ENCODE measurements at places on chromosomes 11 and 22. TPM values are rescaled to one million over a fixed set of nuclear protein-coding genes. Genes with fewer than 3 reads are reported as not detected.

DNA sequence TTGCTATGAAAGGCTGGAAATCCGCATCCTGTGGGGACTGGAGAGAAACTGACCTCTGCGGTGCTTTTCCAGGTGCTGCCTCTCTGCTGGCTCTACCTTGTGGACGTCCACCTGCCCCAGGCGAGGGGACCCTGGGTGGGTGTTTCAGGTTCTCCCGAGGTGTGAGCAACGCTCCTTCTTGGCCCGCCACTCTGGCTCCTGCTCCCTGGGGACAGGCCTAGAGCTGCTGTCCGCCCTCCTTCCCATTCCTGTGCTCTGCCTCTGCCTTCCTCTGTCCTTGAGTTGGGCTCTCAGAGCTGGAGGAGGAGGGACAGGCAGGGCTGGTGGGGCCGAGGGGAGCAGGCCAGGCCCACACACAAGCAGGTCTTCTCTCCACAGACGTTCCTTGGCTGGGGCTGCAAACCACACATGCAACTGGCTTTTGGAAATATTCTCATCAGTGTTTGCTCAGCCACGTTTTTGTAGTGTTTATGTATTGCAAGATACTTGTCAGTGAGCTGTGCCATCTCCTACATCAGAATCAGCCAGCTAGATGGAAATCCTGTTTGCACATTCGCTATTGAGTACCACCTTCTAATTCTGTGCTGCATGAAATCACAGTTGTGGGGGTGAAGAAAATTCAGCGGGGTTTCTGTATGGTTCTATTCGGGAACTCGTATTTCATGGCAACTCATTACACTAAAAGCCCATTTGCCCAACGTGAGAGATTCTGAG lies 1115.0 kb downstream of the BRD1 start:
- H3K4me3 ChIP-seq: no peak overlapping the region
- peaks cover 6% of the 10 kb centered on the region for H3K27me3 ChIP-seq
- DNase-seq: no peak
- H3K27ac ChIP-seq: no peak overlapping the region

GRCh38 chr22:46028106-46028991 lies 51.4 kb upstream of the WNT7B start:
- H3K27ac ChIP-seq: no peak overlapping the region
- H3K27me3 ChIP-seq: peaks cover 28% of the 10 kb centered on the region
- peaks cover 9% of the 10 kb centered on the region for H3K4me1 ChIP-seq
- H3K4me3 ChIP-seq: no peak overlapping the region
- no peak for DNase-seq
- H3K36me3 ChIP-seq: no peaks in the 10 kb centered on the region

GRCh38 chr11:2989551-2989950 lies 2.6 kb downstream of the NAP1L4 start:
- peaks cover 42% of the 10 kb centered on the region for H3K4me1 ChIP-seq
- peak overlapping the region; percentile 99 for H3K27ac ChIP-seq
- H3K36me3 ChIP-seq: peaks cover 48% of the 10 kb centered on the region
- H3K4me3 ChIP-seq: peak overlapping the region; percentile 92

DNA sequence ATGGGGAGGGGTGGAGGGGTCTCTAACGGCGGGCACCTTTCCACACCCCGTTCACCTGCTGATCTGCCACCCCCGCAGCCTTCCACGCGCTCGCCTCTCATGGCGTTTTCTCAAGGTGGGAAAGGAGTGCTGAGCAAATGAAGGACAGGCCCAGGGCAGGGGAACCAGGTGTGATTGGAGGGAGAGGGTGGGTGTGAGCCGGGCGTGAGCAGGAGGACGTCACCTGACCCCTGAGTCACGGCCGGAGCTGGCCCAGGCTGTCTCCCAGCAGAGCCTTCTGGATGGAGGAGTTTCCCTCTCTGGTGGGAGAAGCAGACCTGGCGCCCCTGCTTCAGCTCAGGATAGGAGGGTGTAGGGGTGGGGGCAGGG lies 14.0 kb upstream of the ARHGAP8 start:
- no peak overlapping the region for H3K27ac ChIP-seq
- no peaks in the 10 kb centered on the region for H3K4me1 ChIP-seq
- no peak for DNase-seq
- no peaks in the 10 kb centered on the region for H3K36me3 ChIP-seq
- no peaks in the 10 kb centered on the region for H3K27me3 ChIP-seq
- H3K4me3 ChIP-seq: no peak overlapping the region

DNA sequence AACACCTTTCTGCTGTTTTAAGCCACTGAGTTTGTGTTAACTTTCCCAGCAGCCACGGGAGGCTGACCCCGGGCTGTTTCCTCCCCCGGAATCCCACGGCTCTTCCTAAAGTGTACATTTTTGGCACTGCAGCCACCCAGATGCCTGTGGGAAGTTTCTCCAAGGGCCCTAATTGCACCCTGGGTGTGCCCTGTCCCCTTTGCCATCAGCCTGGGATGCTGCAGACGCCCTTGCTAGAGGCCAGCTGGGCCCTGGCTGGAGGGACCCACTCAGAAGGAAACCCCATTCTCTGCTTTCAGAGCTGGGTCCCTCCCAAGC lies 883.3 kb downstream of the BRD1 start:
- H3K27ac ChIP-seq: no peak overlapping the region
- no peaks in the 10 kb centered on the region for H3K36me3 ChIP-seq
- peaks cover 3% of the 10 kb centered on the region for H3K27me3 ChIP-seq
- H3K4me3 ChIP-seq: no peak overlapping the region

The NUP50 gene
- total RNA-seq: 133 TPM
